ENCODE measurements at places on chromosomes 13 and 19.

DNA sequence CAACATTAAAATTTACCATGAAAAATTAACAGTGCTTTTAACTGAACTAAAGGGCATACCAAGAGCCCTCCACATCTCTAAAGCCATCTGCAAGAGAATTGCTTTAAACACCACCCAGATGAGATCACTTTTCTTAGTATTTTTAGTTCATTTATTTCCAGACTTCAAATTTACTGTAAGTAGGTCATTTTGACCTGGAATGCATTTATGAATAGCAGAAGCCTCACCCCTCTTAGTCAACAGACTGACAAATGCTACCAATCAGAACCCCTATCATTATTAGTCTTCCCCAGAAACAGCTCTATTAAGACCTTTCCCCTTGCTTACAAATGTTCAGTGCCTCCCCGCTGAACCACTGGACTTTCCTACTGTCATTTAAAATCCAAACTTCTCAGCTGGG lies 27.3 kb downstream of the RUBCNL start:
- DNase-seq, result no peak

DNA sequence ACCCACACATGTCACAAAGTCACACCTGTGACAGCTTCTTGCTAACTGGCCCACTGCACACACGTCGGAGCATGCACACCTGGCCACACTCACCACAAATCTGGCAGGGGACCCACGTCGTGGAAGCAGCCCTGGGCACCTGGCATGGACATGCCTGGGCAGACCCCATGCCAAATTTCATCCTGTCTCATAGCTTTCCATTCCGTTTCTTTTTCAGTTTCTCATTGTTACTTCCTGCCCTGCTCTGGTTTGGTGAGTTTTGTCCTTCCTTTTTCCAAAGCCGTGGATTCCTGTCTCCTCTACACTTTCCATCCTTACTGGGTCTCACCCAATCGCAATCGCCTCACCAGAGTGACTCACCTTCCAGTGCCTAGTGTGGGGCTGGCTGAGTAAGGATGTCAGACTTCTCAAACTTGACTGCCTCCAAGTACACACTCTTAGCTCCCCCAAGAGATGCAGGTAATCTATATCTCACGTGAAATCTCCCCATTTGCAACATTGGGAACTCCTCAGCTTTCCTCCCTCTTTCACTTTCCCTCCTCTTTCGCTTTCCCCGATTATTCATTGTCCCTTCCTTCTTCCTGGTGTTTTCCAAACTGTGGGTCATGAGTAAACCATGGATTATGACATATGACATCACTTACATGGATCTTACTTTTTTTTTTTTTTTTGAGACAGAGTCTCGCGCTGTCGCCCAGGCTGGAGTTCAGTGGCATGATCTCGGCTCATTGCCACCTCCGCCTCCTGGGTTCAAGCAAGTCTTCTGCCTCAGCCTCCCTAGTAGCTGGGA lies 1.6 kb upstream of the BBC3 start:
- no peak for DNase-seq

DNA sequence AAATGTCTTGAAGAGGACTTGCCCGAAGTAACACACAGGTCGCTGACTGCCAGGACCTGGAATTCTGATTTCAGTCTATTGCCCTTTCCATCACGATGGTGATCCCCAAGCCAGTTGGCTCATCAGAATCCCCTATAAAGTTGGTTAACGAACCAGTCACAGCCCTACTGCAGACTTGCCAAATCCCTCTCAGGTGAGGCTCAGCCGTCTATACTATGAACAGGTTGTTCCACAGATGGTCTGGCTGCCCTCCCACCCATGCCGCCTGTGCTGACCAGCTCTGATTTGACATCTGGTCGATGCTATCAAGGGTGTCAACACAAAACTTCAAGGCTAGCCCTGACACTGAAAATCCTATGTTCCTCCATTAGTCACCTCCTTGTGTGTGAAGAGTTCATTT lies 90.0 kb downstream of the RNASEH2B start:
- no peak for DNase-seq

- DNase-seq, result no peak
These were observed 9.1 kb downstream of the NOP53 start for GRCh38 chr19:47754206-47755064.

DNA sequence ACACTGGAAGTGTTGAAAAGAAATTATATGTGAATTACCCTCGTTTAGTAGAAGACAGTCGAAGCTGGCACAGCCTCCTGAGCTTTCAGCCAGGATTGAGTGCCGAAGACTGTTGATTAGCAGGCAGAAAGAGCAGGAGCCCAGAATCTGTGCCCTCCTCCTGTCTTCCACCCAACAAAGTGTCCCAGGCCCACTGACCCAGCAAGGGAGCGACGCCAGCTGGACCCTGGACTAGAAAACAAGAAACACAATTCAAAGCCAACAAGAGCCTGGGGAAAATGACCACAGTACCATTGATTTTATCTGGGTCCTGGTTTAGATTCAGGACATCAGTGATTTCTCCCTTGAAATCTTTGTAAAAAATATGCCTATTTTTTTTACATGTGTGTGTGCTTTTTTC lies 120.7 kb downstream of the RXFP2 start:
- DNase-seq, result no peak

GRCh38 chr19:3606174-3606689 lies 443 bp downstream of the TBXA2R start:
- peak; percentile 85 for DNase-seq

GRCh38 chr13:52195401-52195837 lies 36.0 kb upstream of the NEK3 start:
- DNase-seq, result peak; percentile 32

DNA sequence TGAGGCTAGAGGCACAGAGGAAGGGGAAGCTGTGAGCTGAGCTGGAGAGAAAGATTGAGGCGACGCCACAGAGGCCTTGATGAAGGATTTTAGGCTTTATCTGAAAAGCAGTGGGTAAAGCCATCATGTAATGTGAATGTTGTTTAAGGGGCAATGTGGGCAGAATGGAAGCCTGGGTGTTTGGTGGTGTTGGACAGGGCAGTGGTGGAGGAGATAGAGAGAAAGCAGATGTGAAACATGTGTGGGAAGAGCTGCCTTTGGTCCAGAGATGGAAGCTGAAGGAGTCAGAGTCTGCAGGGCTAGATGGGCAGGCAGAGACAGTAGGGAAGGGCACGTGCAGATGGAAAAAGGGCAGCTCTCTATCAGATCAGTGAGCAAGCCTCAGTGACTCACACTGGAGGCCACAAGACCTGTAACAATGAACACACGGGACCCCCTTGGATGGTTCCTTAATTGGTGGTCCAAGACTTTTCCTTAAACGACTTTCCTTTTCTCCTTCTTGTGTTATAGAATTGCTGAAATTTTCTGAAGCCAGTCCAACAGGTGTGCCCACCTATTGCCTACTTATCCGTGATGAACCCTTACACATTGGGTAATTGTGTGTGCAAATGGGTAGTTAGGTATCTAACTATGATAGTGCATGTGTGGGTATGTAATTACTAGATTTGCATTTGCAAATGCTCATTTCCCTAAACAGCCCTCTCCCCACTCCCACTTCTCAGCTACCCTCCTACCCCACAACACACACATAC lies 21.7 kb downstream of the ZNF536 start:
- no peak for DNase-seq

GRCh38 chr13:109309625-109310363 lies 476.6 kb downstream of the IRS2 start:
- no peak for DNase-seq

GRCh38 chr19:55486971-55487923 lies 989 bp upstream of the SSC5D start:
- DNase-seq, result no peak

- DNase-seq, result no peak
These were observed 11.6 kb downstream of the TMPRSS9 start for GRCh38 chr19:2371656-2372055.

DNA sequence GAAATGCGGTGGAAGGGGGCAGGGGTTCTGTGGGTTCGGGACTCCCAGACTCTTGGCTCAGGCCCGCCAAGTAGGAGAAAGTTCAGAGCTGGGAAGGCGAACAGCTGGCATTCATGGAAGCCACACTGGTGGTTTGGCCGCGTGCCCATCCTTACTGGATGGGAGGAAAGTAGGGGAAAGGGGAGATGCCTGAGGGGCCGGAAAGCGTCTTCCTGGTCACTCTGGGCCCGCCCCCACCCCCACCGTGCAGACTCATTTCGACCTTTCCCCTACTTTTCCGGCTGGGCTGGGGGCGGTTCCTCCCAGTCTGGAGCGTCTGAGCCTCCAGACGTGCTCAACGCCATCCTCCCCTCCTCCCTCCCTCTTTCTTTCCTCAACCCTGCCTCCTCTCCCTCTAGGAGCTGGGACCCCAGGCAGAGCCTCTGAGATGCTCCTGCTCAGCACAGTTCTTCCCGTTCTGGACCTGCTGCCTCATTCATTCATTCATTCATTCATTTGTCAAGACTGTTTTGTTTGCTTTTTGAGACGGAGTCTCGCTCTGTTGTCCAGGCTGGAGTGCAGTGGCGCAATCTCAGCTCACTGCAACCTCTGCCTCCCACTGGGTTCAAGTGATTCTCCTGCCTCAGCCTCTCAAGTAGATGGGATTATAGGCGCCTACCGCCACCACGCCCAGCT lies 3.5 kb downstream of the ANGPTL4 start:
- peak; percentile 62 for DNase-seq

- DNase-seq, result no peak
These were observed 2.8 kb upstream of the CRYL1 start for GRCh38 chr13:20528452-20528851.

DNA sequence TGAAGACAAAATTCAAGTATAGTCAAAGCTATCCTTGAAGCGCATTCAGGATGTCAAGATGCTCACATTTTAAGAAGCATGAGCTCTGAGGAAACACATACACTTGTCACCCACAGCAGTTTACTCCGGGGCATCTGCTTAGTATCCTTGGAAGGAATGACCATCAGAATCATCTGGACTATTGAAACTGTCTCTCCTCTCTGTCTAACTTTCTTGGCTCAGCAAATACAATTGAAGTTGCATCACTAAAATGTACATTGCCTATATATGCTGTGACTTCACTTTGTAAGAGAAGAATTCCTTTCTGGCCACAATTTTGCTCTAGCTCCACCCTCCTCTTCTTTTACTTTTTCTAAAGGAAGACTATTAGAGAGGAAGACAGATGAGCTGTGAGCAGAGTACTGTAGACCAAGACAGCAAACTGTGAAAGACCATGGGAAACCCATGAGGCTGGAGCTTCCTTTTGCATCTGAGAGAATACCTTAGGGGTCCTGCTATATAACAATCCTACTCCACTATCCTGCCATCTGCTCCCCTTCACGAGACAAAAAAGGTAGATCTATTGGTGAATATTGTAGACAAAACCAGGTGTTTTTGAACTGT lies 906.3 kb downstream of the PCDH9 start:
- DNase-seq, result no peak

DNA sequence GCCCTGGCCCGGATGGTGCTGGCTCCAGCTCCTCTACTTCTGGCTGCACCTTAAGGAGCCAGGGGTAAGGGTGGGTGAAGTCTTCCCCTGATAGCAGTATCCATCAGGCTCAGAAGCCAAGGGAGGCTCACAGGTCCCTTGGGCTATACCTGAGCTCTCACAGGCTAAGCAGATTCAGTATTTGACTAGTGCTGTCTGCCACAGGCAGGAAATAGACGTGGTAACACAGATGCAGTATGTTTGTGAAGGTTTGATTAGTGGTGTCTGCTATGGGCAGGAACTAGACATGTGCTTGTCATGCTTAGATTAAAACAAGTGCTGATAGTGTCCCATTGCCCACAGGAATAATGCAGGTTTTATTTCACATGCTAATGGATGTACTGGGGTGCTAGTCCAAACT lies 4.0 kb downstream of the SYT5 start:
- no peak for DNase-seq

- DNase-seq, result no peak
These were observed 114.4 kb downstream of the RAB20 start for GRCh38 chr13:110447058-110447511.

DNA sequence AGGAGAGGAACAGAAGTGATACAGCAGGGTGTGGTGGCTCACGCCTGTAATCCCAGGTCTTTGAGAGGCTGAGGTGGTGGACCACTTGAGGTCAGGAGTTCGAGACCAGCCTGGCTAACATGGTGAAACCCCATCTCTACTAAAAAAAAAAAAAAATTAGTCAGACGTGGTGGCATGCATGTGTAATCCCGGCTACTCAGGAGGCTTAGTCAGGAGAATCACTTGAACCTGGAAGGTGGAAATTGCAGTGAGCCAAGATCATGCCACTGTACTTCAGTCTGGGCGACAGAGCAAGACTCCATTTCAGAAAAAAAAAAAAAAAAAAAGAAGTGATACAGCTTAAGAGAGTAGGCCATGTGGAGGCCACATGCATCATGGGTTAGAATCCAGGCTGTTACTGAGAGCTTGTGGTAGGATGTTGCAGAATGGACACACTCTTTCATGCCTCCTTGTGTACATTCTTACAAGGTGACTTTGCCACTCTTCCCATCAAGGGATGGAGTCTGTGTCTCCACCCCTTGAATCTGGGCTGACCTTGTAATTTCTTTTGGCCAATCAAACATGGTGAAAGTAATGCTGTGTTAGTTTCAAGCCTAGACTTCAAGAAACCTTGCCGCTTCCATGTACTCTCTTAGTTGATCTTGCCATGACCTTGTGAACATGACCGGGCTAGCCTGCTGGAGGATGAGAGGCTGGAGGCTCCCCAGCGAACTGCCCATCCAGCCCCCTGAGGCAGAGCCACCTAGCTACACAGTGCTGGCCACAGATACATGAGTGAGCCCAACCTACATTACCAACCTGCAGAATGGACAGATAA lies 12.3 kb downstream of the FAM187B start:
- DNase-seq, result no peak

DNA sequence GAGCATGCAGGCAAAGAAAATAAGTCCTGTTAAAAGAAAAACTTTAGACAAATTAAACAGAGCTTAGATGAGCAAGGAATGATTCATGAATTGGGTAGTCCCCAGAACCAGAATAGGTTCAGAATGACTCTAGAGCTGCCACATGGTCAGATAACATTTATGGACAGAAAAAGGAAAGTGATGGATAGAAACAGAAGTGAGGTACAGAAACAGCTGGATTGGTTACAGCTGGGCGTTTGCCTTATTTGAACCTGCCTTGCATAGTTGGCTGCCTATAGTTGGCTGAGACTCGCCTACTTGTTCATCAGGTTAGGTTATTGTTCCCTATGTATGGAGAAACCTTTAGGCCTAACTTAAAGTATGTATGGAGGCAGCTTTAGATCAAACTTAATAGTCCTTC lies 35.4 kb downstream of the WDFY2 start:
- no peak for DNase-seq

GRCh38 chr19:56071151-56071550 lies 49.9 kb downstream of the ZNF787 start:
- no peak for DNase-seq

GRCh38 chr13:77521595-77522367 lies 13.7 kb upstream of the SCEL start:
- no peak for DNase-seq

- peak; percentile 94 for DNase-seq
These were observed 39.3 kb downstream of the EFNA2 start for GRCh38 chr19:1324806-1325567.

- no peak for DNase-seq
These were observed 7.6 kb downstream of the PLIN4 start for GRCh38 chr19:4510435-4511255.

- DNase-seq, result no peak
These were observed 25.4 kb upstream of the ZMYM5 start for GRCh38 chr13:19888799-19889198.

All from NCI-H1417 (cell line).